CD8-positive, alpha-beta memory T cell (primary cell): ENCODE measurements at places on chromosomes 3 and 15. TPM values are rescaled to one million over a fixed set of nuclear protein-coding genes. Genes with fewer than 3 reads are reported as not detected.

GRCh38 chr3:78825858-78826215 lies 942.0 kb downstream of the ROBO1 start:
- DNase-seq, result no peak

DNA sequence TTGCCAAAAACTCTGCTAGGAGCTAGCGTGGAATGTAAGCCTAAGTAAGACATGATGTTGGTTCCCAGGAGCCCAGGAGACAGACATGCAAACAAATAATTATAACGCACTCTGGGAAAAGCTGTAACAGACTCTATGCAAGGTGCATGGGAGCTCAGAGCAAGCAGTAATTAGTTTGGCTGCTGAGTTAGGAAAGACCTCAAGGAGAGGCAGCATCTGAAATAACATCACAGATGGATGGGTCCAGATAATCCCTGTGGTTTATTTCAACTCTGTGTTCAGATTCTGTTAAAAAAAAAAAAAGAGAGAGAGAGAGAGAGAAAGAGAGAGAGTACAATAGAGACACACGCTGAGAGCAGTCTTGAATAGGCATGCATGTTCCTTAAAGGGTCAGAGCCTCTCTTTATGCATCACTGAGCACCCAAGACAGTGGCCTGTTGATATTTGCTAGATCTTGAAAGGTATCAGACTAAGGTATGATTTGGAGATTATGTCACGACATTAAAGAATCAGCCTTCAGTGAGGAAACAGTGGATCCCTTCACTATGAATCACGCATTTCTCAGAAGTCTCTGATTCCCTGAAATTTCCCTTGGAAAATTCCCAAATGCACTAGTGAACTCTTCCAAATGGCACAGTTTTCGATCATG lies 124.4 kb upstream of the LIPC start:
- no peak for DNase-seq

DNA sequence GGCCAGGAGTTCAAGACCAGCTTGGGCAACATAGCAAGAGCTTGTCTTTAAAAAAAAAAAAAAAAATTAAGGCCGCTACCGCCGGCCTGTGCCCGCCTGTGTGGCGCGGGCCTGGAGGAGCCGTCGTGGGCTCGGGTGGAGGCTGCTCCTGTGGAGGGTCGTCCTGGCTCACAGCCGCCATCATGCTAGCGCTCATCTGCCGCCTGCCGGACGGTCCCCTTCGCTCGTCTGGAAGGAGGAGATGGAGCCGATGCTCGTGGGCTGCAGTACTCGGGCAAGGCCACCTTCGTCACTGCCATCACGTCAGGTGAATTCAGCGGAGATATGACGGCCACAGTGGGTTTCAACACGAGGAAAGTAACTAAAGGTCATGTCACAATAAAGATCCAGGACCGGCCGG lies 37.4 kb downstream of the TFRC start:
- DNase-seq, result no peak

STIMATE gene
- 35.0 TPM for total RNA-seq

INSYN1 gene
- not detected for total RNA-seq

DNA sequence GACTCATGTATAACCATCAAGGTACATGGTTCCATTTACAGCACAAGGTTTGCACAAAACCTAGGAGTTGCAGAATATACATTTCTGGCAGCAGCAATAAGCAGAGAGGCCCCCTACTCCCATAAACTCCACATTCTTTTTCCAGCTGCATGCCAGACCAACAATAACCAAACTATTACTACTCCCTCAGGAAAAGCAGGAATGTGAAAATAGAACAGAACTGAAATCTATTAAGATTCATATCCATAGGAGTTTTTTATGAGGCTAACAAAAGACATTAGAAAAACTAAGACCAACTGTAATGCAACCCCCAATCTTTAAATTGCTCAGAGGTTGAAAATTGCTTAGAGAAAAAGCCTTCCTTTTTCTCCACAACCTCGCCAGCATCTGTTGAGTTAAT lies 27.6 kb upstream of the TOP2B start:
- DNase-seq, result no peak

LRRIQ4 gene
- 0.15 TPM for total RNA-seq

GRCh38 chr3:123258359-123258758 lies 56.6 kb downstream of the SEC22A start:
- DNase-seq, result no peak

GRCh38 chr3:41519746-41520145 lies 320.4 kb downstream of the CTNNB1 start:
- no peak for DNase-seq

DNA sequence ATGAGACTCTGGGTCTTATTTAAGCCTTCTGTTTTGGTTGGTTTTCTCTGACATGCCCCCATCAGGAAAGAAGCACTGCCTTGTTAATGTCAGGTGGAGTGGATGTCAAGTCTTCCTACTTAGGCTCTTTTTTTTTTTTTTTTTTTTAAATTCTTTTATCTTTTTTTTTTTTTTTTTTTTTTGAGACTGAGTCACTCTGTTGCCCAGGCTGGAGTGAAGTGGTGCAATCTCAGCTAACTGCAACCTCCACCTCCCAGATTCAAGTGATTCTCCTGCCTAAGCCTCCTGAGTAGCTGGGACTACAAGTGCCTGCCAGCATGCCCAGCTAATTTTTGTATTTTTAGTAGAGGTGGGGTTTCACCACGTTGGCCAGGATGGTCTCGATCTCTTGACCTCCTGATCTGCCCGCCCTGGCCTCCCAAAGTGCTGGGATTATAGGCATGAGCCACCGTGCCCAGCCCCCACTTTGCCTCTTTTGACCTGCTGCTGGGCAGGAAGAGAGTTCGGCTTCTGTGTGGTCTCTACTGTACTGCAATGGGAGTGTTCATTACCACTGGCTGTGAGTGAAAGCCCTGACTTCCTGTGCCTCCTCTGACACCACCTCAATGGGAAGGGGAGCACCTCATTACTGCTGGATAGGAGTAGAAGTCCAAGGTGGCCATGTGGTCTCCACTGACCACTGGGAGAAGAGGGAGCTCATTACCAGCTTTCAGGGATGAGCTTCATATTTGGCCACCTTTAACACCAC lies 10.9 kb downstream of the CTDSPL start:
- DNase-seq, result no peak

- DNase-seq, result no peak
Observed at GRCh38 chr3:62805580-62806277, 69.5 kb downstream of the CADPS start.

TMCO5A gene
- not detected for total RNA-seq

DNA sequence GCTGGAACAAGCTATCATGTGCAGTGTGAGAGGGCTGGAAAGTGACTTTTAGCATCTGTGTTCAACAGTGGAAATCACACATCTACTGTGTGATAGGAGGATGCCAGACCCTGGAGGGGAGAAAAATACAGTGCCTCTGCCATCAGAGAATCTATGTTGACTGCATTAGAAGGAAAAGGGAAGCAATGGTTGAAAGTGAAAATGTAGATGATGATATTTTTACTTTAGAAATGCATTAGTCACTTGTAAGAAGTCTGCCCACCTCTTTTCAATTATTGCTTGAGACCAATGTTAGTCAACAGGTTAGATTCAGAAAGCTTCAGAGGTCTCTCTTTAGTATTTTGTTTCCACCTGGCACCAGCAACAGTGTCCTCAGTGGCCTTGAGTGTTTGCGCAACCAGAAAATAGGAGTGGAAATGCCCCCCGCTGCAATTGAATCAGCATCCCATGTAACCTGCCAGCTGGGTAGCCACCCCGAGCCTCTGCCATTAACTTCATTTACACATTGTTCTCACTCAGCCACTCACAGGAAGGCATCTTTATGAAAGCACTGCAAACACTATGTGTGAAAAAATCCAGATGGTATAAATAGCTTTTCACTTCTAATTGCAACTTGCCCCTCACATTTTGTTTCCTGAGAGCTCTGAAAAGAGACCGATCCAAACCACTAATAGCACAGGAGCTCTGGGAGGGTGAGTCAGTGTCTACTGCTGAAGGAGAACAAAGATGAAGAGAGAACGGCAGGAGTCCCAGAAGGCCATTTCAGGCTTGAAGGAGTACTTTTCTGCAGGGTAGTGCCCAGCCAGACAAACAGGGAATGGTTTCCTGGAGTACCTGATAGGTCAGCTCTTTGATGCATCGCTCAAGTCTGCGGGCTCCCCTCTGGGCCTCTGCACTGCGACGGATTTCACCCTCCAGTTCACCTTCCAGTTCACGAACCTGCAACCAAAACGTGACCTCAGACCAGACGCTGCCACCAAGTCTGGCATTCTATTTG lies 92.1 kb downstream of the HHLA2 start:
- DNase-seq, result no peak

DNA sequence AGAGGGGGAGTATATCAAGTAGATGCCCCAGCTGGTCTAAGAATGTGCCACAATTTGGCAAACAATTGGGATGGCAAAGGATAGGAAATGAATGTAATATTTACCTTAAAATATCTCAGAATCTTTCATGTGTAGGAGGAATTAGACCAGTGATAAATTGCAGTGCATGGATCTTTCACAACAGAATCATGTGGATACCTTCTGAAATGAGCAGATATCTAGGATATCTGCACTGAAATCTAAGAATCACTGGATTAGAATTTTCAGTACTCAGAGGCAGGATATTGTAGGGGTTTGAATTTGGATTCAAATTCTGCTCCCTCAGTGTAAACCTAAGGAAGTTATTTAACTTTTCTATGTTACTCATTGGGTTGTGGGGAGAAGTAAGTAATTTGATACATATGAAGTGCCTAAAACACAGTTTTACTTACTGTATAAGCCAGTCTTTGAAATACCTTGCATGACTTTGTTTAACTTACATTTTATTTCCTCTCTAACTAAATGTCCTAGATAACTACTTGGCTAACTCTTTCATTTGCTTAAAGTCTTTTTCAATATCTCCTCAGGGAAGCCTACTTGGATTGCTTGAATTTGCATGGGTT lies 8.8 kb downstream of the IL1RAP start:
- no peak for DNase-seq

- no peak for DNase-seq
Observed at GRCh38 chr15:46293550-46293949, 658.7 kb downstream of the SQOR start.

- no peak for DNase-seq
Observed at GRCh38 chr3:133512416-133513089, 60.9 kb upstream of the CDV3 start.

KNG1 gene
- total RNA-seq, result not detected

GRCh38 chr15:60760646-60761504 lies 281.9 kb upstream of the ICE2 start:
- no peak for DNase-seq

DNA sequence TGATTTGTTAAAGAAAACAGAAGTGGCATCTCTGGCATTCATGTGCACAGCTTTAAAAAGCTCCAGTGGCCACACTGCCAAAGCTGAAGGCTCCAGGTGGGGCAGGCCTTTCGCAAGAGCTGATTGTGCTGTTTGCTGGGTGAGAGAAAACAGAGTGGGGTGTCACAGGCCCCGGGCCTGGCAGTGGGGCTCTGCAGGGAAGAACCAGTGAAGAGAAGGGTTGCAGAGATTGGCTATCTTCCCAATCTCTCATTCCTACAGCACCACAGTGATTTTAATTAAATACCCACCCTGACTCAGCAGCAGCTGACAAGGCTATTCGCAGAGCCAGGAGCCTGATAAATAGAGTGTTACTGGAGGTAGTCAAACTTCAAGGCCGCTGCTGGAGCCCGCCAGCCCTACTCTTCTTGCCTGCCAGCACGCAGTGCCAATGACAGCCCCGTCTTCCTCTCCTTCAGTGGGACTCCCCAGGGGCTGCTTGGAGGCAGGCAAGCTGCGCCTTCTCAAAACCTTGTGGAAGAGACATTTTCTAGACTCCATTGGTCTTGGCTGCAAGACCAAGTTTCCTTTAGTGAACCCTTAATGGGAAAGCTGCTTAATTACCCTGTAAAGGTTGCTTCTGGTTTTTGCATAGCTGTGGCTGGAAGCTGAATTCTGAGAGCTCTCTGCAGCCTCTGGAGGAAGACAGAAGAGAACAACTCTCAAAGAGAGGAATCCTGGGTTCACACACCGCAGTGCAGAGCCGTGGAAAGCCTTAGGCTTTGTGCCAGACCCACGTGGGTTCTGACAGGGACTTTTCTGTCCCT lies 225.8 kb upstream of the SLCO3A1 start:
- no peak for DNase-seq

DNA sequence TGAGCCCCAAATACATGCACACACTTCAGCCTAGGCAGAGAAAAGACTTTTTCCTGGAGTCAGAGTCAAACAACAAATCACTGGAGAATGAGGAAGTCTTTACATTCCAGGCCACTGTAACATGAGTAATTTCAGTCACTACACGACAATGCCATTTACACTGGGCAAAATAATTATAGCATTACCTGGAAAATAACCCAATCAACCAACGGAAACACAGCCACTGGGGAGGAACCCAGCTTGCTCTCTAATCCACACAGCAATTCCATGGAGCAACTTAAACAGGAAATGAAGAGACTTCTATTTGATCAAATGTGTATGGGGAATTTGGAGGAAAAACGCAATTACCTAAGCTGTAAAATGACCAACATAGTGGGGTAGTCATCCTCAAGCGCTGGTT lies 15.2 kb downstream of the FSTL1 start:
- no peak for DNase-seq

- DNase-seq, result no peak
Observed at GRCh38 chr3:46551615-46552014, 14.5 kb downstream of the LRRC2 start.

GRCh38 chr15:68471541-68471940 lies 39.6 kb upstream of the ITGA11 start:
- DNase-seq, result no peak

GRCh38 chr15:79130535-79131130 lies 40.1 kb upstream of the RASGRF1 start:
- no peak for DNase-seq

DNA sequence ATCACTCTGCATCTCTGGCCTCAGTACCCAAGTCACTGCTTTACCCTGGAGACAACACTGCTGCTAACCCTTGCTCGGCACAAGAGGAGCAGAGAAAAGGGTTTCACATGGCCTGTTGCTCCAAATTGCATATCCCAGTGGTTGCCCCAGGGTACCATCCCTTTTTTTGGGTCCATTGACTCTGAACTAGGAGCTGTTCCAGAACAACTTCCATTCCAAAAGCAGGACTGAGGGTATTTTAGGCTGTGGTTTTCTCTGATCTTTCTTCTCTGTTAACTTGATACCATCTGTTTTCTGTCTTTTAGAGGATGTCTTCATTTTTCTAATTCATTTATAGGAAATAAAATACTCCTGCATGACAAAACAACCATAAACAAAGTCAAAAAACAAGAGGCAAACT lies 17.3 kb upstream of the RYK start:
- DNase-seq, result no peak

DNA sequence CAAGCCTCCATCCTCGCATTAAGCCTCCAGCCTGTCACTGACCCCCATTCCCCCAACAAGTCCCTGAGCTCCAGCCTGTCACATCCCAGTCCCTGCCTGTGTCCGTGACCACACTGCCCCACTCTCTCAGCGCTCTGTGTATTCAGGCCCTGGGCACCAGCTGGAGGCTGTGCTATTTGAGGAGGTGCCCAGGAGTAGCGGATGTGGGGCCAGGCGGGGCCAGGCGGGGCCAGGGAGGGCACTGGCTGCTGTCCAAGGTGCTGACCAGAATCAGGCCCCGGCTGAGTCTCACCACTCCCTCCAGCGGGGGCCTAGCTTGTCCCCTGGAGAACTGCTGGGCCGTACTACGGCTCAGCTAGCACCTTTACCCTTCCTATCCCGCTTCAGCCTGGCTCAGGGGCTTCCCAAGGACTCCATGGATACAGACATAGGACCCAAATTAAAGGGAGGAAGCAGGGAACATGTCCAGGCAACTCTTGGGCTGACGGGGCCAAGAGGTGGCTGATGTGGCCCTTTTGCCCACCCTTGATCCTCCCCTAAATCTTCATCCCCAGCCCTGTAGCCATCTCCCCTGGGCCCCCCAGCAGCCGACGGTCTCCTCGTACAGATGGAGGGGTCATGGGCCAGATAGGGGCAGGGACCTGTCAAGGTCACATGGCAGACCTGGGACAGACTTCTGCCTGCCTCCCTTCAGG lies 1.1 kb downstream of the HHATL start:
- DNase-seq, result peak; percentile 67

GRCh38 chr3:180860180-180860858 lies 52.2 kb upstream of the FXR1 start:
- no peak for DNase-seq
